ENCODE measurements at places on chromosomes 1 and 21. TPM values are rescaled to one million over a fixed set of nuclear protein-coding genes. Genes with fewer than 3 reads are reported as not detected.

GBP7 gene
- total RNA-seq = not detected

OR2L3 gene
- not detected for total RNA-seq

AQP10 gene
- total RNA-seq = 0.08 TPM

KCNH1 gene
- not detected for total RNA-seq

CCDC185 gene
- not detected for total RNA-seq

All from hair follicular keratinocyte (primary cell).